Activated CD4-positive, alpha-beta T cell treated with anti-CD3 and anti-CD28 coated beads, Interleukin-2, Interleukin-4, amounts not matched to agents 100 ng/mL and 50 ng/mL, durations not matched to agents 16 hours and 8 hours (primary cell): ENCODE measurements at places on chromosomes 5 and 9.

DNA sequence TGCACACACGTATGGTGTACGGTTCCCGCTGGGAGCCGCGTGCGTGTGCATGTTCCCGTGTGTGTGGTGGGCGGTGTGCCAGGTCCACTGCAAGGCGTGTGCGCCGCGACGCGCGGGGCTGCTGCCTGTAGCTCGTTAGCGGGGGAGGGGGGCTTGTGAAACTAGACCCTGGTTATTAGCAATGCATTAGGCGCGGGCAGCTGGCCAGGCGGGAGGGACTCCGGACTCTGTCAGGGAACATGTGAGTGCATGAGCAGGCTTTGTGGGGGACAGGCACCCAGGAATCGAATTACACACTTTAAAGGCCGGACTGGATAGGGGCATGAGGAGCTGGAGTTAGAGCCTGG, 32.2 kb upstream of the ENHO start:
- no peak for DNase-seq

DNA sequence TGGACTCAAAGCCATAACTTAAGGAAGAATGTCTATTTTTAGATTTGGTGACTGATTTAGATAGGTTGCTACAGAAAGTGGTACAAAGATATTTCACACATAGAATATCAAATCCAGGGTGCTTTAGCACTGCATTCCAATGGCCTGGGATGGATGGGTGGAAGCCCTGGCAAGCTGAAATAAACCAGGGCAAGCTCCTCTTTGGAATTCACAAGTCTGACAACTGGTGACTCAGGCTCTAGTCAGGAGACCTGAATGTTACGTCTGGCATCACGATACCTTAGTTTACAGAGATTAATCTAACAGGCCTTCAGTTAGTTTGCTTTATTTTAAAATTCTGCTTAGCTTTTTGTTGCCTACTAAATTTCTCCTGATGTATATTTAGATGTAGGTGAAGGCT, 144.0 kb downstream of the TMC1 start:
- no peak for DNase-seq

DNA sequence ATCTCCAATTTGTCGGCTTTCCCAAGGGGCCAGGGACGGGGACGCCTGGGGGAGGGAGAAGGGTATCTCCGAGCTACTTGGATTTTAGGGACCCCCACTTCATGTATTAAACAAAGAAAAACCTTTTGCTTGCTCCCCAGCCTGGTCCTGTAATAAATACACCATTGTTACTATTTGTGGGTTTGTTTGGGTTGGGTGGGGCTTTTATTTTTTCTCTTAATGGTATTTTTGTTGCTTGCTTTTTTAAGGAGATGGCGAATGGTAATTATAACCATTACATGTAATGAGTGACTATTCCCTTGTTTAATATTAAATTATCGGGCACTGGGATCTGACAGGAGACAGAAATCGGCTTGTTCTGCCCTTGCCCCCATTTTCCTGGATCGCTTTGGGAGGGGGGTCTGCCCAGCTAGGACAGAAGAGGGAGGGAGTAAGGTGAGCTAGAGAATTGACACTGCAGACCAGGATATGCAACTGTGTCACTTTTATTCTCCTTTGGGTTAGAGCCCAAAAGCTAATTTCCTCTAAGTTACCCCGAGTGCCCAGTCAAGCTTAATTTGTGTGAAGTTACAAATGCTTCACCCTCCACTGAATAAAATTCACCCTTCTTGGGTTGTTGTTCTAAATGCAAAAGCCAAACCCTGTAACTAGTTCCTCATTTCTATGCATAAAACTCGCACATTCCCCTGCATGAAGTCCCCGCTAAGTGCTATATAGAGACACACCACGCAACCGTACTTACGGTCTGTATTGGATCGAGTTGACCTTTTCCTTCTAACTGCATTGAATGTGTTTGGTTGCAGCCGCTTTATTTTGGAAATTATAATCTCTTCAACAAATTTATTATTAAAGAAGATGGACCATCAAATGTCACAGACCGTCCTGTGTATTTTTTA, 1.6 kb upstream of the ZNF608 start:
- DNase-seq: no peak

GRCh38 chr9:137866226-137867141, 11.1 kb upstream of the CACNA1B start:
- no peak for DNase-seq

- DNase-seq: no peak
These were observed 45.7 kb upstream of the GHR start for GRCh38 chr5:42377496-42377895.

DNA sequence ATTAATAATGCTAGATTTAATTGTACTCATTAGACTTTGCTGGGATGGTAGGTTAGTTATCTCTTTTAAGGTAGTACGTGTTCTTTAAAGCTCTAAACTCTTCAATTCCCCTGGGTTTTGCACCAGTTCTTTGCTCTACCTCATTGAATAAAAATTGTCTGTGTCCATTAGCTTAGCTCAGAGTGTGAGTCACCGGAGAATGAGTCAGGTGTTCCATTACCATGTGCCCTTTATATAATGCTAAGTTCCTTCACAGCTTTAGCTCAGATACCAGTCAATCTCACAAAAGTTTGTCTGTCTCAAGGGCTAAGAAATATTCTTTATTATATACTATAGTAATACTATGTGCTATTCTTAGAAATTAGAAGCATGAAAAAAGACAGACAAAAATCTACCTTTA, 339.4 kb downstream of the PRELID2 start:
- no peak for DNase-seq

DNA sequence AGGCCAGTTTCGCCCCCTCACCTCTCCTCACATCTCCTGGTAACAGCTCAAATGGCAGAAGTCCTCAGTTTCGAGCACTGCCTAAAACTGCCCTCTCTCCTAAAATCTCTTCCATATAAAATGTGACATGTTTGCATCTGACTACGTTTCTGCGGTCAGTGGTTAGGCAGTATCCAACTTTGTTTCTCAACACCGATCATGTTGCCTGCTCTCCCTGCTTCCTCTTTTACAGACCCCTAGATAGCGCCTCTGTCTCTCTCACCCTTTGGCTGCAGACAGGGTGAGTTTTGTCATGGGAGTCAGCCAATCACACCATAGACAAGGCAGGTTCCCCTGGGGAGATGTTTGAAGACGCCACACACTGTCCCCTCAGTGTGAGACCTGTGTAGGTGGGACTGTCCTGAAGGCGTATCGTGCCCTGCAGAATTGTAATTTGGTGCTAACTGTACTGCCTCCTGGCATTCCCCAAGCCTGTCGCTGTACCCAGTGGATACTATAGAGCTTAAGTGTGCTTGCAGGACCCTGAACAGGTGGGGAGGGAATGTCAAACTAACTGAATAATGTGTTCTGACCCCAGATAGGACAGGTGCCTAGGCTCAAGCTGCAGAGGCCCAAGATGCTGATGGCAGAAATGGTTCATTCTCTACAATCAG, 1.1 kb downstream of the HEXB start:
- peak; percentile 6 for DNase-seq

GRCh38 chr5:97133101-97133500, 9.3 kb downstream of the LIX1 start:
- no peak for DNase-seq

DNA sequence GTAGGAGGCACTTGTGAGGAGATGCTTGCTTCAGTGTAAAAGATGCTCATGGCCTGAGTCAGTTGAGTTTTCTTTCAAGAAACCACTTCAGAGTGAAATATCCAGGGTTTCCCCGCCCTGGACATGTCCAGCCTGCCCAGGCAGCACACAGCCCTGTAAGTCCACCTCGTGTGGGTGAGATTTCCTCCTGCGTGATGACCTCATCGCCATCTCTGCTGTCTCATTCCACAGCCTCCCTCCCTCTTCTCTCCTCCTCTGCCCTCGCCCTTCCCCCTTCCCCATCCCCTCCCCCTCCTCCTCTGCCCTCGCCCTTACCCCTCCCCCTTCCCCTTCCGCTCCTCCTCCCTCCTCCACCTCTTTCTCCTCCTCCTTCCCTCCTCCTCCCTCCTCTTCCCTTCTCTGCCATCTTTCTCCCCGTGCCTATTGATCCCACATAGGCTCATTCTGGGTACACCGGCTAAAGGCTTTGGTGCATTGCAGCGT, 34.0 kb upstream of the NCS1 start:
- DNase-seq: no peak

DNA sequence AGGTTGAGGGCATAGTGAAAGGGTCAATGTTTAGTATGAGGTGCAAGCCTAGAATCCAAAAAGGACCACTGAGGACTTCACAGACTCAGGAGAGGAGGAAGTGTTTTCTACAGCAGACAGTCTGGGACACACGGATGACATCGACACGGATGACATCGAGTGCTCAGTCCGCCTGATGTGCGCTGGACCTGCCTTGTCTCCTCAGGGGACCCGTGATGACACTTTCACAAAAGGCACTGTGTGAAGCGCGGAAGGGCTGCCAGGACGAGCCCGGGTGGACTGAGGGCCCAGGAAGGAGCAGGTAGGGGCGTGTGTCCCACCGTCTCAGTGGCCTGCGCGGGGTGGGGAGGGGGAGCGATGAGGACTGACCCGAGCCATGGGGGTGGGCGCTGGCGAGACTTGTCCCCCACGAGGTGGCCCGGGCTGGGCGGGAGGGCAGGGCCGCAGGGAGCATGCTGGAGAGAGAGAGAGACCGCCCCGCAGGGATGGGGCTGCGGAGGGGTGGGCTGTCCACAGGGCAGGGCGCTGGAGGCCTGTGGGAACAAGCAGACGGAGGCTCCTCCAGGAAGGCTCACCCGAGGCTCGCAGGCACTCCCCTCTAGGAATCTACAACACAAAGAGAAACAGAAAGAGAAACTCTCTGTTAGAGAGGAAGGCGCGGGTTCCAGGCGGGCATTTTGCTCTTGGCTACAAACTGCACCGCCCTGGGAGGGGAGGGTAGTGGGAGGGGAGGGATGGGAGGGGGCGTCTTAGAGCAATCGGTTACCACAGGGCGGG, 54.9 kb downstream of the USP20 start:
- peak; percentile 87 for DNase-seq

DNA sequence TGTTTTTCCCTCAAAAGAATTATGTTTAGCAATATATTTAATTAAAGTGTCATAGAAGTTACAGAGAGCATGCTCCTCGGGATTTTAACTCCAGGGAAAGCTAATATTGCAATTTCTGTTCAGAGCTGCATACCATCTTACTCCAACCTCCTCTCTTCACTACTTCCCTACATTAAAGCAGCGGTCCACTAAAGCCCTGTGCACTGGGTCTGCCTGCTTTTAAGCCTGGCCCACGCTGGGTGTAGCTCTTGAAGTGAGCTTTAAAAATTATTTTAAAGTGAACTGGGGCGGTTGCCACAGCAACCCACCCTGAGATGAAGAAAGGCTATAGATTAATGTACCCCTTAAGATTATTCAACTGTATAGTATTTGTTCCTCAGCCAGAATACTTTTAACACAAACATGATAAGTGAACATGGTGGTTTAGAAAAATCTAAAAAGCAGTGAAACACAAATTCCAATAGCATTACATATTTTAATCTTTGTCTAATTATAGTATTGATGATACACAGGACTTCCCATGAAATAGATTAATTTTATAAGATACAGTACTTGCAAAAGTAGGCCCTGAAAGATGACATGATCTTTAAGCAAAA, 3.9 kb upstream of the MEF2C start:
- no peak for DNase-seq

DNA sequence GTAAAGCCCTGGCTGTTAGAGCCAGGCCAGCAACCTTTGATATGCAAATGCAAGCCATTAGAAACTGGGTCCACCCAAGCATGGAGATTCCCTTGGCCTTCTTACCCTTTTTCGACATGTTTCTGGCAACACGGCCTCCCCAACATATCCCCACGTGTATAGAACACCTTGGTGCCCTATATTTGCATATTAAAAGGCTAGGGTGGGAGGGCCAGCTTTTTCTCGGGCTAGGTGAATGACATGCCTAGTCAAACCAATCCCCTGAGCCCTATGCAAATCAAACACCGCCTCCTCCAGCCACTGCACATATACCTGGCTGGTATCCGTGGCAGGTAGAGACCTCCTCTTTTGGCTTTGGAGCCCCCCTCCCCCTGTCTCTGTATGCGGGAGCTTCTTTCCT, 55.6 kb upstream of the ZFR start:
- no peak for DNase-seq

- no peak for DNase-seq
These were observed 112.5 kb upstream of the SLC44A1 start for GRCh38 chr9:105131981-105132380.

- no peak for DNase-seq
These were observed 61.3 kb downstream of the SECISBP2 start for GRCh38 chr9:89379508-89380115.

DNA sequence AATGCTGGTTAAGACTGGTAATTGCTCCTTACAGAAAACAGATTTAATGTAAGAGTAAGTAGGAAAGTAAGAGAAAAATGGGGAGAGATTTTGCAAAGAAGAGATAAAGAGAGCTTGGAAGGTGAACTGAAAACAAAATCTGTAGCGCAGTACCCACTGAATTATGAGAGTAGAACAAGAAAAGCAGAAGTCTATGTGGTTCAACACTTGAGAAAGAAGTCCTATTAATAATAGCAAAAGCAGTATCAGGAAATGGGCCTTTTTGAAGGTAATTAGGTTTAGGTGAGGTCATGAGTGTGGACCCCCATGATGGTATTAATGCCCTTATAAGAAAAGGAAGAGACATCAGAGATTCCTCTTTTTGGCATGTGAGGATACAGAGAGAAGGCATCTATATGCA, 460.6 kb downstream of the CETN3 start:
- DNase-seq: no peak

DNA sequence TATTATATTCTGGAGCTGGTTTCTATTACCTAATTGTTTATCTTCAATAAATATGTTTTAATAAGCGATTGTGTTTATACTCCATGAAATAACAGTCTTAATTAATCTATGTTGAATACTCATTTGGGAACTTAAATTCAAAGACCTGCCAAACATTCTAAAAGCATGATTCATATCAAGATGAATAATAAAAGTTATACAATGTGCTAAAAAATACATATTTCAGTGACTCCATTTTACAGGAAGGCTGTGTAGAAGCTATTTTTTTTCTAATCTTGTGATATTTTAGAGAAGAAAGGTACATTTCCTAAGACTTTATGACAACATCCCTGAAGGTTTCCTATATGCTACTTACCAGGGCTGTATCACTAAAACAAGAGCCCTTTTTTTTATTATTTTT, 417.9 kb downstream of the NFIB start:
- no peak for DNase-seq

DNA sequence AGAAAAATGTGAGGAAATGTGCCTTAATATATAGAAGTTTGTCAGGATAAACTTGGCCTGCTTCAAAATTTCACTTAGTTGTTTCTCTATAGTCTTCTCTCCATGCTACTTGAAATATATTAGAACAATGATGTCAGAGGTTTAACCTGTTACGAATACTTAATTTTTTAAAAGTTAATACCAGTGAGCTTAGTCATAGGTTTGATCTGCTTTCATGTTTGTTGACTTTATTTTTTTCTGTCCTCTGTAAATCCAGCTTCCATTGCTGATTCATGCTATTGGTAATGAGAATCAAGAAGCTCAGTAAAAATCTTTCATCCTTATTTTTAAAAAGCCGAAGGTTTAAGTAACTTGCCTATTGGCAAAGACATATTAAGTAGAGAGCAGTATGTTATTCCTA, 27.9 kb downstream of the BDP1 start:
- DNase-seq: no peak

GRCh38 chr5:100418231-100418630, 116.9 kb upstream of the FAM174A start:
- no peak for DNase-seq

GRCh38 chr9:137173796-137174664, 2.2 kb upstream of the TMEM210 start:
- DNase-seq: no peak

- DNase-seq: no peak
These were observed 125.3 kb downstream of the SLC24A2 start for GRCh38 chr9:19663570-19663969.

GRCh38 chr5:150060471-150060870, 25.9 kb downstream of the CSF1R start:
- DNase-seq: no peak

GRCh38 chr5:173785400-173785799, 102.7 kb upstream of the CPEB4 start:
- DNase-seq: no peak
